Stimulated activated naive CD4-positive, alpha-beta T cell (primary cell): ENCODE measurements at places on chromosomes 13 and 19.

DNA sequence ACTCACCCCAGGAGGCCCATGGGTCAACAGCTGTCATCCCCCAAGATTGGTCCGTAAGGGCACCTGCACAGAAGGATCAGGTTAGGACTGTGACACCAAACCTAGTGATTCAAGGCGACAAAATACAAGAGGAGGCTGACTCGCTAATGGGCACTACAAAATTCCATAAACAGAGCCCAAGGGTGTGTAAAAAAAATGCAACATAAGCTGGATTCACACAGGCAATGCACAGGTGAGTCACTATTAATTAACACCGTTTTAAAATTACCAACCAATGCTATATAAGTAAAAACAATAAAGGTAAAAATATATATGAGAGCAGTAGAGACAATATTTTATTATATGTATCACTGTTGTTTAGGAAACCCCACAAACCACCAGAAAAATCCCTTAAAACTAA is 1.9 kb downstream of the ZNF606 start:
- no peak for DNase-seq

GRCh38 chr13:19606737-19607136 is 26.7 kb upstream of the MPHOSPH8 start:
- no peak for DNase-seq

- peak; percentile 32 for DNase-seq
These were observed 21.8 kb downstream of the MRPS12 start for GRCh38 chr19:38952395-38953165.

DNA sequence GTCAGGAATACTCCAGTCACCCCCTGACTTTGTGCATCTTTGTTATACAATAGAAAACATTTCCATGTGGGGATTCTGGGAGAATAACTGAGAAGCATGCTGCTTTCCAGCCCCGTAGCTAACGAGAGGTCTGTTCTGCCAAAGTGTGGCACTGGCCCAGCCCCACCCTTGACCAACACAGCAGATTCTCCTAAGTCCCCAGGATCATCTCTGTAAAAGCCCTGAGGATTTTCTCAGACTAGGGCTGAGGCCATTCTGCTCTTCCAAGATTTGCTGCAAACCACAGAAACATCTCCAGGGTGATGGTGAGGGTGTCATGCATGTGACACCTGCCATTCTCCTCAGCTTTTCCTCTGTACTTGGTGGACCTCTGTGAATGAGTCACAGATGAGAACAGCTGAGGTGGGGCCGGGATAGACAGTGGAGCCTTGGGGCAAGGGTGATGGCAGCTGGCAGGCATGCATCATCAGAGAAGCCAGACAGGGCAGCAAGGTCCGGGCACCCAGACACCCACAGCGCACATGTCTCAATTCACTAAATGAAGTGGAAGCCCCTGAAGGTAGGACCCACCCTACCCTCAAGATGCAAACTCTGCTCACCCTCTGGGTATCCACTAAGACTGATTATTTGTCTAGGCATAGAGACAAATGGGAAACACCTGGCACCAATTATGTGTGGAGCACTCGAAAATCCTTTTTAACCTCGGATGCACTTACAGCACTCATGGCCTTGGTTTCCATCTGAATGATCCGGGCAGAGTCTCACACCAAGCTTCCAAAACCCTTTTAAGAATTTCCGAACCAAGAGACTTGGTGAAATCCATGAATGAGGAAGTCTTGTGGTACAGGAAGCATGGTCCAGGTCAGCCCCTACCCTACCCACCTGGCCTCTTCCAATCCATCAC is 20.1 kb upstream of the DOCK9 start:
- no peak for DNase-seq

- no peak for DNase-seq
These were observed 92.3 kb downstream of the TNFSF13B start for GRCh38 chr13:108361769-108362168.

DNA sequence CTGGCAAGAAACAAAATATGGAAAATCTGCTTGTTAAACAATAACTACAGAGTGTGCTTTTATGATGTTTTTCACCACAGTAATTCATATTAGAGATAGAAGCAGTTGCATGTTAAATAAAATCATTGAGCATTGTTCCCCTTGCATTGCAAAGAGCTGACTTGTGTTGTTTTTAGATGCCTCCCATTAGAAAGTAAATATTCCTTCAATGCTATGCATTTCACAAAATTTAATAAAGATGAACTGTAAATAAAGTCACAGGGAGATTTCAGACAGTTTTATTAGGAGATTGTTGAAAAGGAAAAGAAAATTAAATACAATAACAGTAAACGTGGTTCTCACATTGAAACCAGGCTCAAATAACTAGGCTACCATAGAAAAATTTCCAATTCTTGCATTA is 429.3 kb downstream of the DACH1 start:
- no peak for DNase-seq

DNA sequence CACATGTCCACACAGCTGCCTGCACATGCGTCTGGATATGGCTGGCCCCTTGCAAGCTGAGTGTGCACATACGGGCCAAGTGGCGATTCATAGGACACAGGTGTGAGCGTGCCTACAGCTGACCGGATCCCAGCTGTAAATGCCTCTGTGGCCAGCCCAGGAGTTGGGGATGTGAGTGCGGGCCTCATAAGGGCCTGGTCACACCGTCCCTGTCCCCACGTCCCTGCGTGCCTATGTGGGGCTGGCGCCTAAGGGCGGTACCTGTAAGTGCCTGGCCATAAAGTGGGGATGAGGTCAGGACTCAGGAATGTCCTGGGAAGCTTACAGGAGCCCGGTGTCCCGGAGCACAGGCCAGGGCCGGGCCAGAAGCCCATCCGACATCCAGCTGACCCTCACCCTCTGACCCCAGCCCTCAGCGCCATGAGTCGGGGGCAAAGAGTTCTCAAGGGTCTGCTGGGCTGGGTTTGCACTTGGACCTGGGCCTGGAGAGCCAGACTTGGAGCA is 1.3 kb upstream of the ARHGAP45 start:
- DNase-seq, result no peak

DNA sequence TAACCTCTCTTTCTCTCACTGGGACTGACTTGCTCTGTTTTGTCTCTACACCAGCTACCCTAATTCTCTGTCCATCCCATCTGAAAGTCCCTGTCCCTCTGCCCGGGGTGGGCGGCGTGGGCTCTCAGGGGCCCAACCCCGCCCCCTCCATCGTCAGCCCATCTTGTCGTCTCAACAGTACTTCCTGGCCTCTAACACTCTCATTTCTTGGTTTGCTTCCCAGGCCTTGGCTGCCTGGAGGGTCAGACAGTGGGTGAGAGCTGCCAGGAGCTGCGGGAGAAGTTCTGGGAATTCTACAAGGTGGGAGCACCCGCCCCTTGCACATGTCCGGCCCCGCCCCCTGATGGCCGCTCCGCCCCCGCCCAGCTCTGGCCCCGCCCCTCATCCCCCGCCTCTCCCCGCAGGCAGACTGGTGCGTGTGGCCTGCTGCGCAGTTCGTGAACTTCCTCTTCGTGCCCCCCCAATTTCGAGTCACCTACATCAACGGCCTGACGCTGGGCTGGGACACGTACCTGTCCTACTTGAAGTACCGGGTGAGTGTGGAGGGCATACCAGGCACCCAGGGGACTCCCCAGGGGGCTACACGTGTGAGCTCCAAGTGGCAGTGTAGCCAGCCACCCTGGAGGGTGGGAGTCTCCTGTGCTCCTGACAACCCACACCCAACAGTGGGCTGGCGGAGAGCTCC is 1.7 kb downstream of the MPV17L2 start:
- peak; percentile 27 for DNase-seq

- DNase-seq, result no peak
These were observed 71.3 kb downstream of the CEBPG start for GRCh38 chr19:33444562-33445441.

DNA sequence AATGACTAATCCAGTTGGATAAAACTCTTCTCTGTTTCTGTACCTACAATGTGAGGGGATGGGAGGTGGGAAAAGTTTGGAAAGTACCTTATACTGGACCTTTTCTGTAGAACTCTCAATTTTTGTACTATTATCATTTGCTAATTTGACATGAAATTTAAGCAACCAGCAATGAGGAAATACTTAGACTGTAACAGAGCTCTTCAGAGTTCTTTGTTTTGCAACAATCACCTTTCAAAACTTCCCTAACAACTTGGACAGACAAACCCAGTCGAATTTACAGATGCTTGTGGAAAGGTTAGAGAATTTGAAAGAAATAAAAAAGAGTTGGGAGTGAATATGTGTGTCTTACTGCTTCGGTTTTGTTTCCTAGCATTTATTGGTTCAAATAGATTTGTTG is 16.8 kb downstream of the KBTBD7 start:
- DNase-seq, result no peak

GRCh38 chr13:80840316-80840976 is 499.5 kb upstream of the SPRY2 start:
- no peak for DNase-seq

DNA sequence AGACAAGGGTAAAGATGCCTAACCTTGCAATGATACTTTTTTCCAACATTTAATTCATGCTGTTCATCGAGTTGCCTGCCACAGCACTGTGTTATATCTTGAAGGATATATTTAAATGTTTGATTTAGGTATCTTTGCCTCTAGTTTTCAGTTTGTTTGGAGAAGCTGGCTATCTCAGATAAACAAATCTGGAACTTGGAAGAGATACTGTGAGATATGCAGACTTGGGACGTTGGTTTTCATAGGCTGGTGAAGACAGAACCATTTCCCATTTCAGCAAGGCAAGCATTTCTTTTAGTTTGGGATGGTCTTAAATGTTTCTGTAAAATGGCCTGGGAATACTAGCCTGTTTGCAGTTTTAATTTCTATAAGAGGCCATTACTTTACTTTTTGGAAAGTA is 3.3 kb downstream of the RNASEH2B start:
- no peak for DNase-seq

DNA sequence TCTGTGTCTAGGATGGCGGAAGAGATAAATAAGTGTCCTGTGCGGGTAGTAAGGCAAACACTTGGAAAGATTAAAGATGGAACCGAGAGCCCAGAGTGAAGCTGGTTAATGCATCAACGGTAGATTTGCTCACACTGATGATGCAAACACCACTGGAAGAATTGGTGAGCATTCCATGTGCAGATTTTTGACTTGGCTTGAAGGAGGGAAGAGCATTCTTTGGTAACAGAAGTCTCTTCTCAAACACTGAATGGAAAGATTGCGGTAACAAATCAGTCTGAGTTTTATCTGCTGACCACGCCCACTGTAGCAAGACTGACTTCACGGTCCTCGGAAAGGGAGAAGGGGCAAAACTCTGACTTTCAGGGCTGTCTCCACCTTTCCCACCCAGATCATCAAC is 112.5 kb downstream of the COL4A1 start:
- DNase-seq, result no peak

DNA sequence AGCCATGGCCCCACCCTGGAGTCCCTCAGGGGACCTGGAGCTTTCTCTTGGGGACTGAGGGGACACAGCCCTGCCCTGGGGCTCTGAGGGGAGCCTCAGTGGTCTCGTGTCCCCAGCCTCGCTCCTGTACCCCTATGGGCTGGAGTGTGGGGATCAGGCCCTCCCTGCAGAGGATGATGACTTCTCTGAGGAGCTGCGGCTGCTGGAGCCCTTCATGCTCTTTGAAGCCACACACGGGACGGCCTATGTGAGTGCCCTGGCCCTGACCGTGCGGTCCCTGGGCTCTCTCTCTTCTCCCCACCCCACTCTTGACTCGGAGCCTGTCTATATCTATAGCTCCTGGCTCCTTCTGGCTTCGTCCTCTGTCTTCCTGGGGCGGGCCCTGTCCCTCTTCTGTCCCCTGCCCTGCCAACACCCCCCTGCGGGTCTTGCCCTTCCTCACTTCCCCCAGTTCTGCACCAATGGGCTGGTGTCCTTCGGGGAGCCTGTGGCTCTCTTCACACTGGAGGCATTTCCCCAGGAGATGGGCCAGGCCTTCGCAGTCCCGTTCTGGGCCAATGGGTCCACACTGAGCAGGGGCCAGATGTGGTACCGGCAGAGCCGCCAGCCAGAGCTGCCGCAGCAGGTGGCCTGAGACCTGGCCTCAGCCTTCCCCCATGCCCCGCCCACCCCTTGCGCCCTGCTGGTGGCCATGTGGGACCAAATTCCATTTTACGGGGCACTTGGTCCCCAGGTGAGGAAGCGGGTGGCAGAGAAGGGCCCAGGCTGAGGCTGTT is 33.1 kb downstream of the HPN start:
- no peak for DNase-seq

GRCh38 chr13:111937777-111938311 is 129.1 kb upstream of the SOX1 start:
- DNase-seq, result no peak

- DNase-seq, result peak; percentile 17
These were observed 437 bp downstream of the SUCLA2 start for GRCh38 chr13:48000559-48001113.

GRCh38 chr19:48770266-48770665 is 14.9 kb downstream of the FGF21 start:
- DNase-seq, result no peak

- DNase-seq, result no peak
These were observed 7.3 kb downstream of the METTL21C start for GRCh38 chr13:102687520-102687919.

DNA sequence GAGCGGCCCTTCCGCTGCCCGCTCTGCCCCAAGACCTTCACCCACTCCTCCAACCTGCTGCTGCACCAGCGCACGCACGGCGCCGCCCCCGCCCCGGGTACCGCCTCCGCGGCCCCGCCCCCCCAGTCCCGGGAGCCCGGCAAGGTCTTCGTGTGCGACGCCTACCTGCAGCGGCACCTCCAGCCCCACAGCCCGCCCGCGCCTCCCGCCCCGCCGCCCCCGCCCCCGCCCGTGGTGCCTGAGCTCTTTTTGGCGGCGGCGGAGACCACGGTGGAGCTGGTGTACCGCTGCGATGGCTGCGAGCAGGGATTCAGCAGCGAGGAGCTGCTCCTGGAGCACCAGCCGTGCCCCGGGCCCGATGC is 3.2 kb upstream of the NAT14 start:
- DNase-seq, result no peak

- DNase-seq, result no peak
These were observed 1635.8 kb downstream of the PCDH9 start for GRCh38 chr13:65594298-65594781.

- no peak for DNase-seq
These were observed 6.1 kb upstream of the ASF1B start for GRCh38 chr19:14142262-14143190.

GRCh38 chr19:41776700-41777099 is 19.7 kb upstream of the CEACAM3 start:
- no peak for DNase-seq

- no peak for DNase-seq
These were observed 96.3 kb downstream of the TBC1D4 start for GRCh38 chr13:75385708-75386083.

DNA sequence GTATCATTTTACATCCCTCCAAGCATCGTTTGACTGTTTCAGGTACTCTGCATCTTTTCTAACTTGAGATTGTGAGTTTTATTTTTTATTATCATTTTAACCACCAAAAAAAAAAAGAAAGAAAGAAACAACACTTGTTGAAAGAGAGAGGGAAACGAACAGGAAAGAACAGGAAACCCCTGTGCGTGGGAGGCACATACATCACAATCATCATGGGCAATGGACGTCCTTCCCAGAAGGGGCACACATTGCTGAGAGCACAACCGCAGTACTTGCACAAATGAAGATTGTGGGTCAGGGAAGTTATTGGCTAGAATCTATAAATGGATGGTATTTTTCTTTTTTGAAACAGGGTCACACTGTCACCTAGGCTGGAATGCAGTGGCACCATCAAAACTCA is 1.7 kb downstream of the CLC start:
- no peak for DNase-seq
